Vagina (tissue), 2 donors: ENCODE measurements at places on chromosomes 2 and 18.

- no peak for DNase-seq
Measured at GRCh38 chr2:47833516-47833968, 50.6 kb downstream of the MSH6 start.

DNA sequence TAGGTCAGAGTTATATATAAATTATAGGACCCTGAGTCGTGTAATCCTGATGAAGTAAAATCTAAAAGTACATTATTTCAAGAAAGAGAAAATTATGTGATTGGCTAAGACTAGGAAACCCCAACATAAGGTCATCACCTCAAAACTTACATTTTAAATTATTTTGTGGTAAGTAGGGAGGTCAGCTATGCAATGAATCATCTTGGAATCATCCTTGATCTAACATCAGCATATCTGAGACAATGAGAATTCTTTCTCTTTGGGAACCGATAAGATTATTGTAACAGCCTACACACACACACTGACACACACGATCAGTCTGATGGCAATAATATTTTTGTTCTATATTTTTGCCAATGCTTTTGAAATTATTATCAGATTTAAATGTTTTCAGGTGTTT is 904.8 kb upstream of the CHAC2 start:
- no peak for DNase-seq

GRCh38 chr2:66435549-66435875 is 587 bp downstream of the MEIS1 start:
- no peak for DNase-seq

GRCh38 chr2:235639428-235639773 is 145.6 kb downstream of the AGAP1 start:
- no peak for DNase-seq

DNA sequence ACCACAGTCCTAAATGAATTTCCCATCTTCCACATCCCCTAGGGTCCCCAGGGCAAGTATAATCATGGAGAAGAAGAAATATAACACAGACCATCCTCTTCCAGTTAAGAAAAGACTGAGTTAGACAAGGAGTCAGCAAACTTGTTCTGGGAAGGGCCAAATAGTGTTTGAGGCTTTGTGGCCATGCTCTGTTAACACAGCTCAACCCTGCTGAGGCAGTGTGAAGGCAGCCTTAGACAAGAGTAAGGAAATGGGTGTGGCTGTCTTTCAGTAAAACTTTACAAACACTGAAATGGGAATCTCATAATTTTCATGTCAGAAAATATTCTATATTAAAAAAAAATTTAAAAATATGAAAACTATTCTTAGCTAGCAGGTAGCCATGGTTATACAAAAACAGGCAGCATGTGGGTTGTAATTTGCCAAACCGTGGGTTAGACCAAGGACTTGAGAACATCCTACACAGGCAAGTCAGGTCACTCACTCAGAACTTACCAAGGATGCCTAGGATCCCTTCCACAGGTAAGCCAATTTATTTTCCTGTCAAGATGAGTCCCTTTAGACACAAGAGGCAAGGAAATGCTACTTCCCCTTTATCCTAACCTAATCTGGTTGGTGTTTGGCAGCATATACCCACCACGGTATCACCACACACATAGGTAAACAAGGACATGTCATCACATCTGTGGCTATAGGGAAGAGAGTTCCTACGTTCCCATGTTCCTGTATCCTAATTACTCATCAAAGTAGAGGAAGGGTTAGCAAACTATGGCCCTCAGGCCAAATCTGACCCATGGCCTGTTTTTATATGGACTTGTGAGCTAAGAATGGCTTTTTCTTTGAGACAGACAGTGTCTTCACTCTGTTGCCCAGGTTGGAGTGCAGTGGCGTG is 31.9 kb downstream of the C2orf74 start:
- no peak for DNase-seq

DNA sequence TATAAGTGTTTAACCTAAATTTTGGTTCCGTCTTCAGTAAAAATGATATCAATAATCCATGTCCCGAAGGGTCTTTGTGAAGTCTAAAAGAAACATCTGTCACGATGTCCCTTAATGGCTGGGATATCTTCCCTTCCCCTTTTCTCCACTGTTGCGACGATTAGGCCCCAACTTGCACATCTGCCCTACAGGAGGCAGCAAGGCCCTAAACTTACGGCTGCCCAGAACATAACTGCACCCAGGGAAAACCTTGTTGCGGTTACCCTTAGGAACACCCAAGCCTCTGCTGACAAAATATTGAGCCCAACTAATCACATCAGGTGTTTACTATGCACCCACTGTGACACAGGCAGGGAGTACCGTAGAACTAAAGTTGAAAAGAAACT is 1.3 kb upstream of the SMAD2 start:
- no peak for DNase-seq
